CD4-positive, alpha-beta T cell treated with Interleukin-2 at 100 ng/mL for 4 hours (primary cell): ENCODE measurements at places on chromosomes 12 and 14.

DNA sequence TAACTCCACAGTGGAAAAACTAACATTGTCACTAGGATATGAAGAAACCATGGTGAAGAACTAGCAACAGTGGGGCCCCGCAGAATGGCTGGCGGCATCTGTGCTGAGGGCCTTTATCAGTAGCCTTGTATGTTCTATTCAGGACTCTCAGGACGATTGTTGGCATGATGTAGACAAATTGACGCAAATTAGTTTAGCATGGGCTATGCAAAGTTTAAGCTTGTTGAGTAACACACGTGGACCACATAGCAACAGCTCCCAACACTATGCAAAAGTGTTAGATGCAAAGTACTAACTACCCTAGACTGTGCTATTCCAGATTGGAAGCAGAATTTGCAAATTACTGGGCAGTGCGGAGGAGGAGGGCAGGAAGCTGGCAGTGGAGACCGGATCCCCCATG is 38.2 kb upstream of the TMEM263 start:
- DNase-seq, result no peak

DNA sequence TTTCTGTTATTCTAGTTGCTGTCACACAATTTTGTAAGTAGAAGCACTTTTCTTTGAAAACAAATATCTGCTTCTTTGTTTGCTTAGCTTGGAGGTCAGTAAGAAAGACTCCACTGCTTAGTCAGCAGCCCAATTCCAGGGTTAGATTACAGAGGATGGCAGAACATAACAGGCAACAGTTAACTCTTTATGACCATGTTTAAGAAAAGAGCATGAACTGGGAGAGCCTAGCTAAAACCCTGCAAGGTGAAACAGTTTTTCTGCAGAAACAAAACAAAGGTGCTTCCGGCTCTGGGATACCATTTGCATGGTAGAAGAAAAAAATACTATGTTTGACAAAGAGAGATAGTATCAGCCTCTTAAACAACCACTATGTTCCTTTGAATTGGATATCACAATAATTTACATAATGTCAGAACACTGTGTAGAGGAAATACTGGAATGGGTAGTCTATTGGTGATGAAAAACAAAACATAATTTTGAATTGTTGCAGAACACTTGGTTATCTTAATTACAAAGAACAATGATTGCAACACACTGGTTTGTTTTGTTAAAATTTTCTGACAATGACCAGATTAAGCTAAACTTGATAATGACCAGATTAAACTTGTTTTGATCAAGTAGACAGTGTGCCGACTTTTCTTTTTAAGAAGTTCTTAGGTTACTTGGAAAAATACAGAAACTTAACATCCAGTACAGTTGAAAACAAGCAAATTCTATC is 22.4 kb upstream of the PPM1H start:
- DNase-seq, result no peak

DNA sequence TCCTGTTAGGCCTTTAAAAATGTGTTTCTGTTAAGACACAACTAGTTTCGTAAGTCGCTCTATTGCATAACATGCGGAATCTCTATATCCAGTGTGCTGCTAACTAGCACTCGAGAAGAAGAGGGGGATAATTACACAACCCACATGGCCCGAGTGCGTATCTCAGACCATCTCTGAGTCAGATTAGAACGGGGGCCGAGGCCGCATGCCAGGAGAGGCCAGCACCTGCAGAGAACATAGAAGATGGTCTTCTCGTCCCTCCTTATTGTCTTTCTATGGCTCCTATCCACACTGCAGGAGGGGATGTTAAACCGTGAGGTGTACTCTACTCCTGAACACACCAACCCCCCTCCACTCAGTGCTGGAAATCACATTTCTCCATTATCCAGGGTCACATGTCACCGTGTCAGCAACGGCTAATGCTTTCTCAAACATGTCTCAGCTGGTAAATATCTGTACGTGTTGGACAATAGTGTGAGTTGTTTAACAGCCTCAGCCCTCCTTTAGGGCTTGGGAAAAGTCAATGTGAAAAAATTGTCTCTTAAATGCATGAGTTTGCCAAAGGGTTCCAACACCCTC is 56.3 kb downstream of the CCDC88C start:
- no peak for DNase-seq

DNA sequence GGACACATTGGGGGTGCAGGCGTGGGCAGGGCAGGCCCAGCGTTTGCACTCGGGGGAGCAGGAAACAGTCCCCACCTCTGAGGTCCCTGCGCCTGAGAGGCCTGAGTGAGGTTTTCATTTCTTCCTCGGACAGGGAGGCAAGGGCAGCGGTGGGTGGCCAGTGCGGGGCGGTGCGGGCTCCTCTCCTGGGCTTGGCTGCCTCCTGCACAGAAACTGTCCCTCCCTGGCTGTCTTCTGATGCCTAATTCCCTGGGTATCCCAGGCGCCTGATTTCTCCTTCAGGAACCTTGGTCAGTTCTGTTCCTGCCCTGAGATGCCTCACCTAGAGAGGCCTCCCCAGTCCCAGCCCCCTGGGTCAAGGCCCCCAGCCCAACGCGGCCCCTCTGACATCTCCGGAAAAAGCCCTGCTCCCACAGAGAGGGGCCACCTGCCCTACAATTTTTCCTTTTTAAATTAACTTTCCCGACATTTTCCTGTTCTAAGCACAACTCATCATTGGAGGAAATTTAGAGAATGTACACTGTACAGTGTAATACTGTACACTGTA is 260.3 kb downstream of the ADGRD1 start:
- DNase-seq, result no peak

DNA sequence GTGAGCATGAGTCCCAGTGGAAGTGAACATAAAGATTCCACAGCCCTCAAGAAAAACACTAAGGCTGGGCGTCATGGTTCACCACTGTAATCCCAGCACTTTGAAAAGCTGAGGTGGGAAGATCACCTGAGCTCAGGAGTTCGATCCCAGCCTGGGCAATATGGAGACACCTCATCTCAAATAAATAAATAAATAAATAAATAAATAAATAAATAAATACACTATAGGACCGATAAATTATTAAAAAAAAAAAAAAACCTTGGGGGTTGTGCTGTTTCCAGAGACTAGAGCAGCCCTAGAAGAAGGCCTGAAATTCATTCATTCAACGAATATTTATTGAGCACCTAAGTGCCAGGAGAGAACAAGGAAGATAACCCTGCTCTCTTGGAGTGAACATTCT is 1.5 kb upstream of the KANSL2 start:
- DNase-seq, result no peak

DNA sequence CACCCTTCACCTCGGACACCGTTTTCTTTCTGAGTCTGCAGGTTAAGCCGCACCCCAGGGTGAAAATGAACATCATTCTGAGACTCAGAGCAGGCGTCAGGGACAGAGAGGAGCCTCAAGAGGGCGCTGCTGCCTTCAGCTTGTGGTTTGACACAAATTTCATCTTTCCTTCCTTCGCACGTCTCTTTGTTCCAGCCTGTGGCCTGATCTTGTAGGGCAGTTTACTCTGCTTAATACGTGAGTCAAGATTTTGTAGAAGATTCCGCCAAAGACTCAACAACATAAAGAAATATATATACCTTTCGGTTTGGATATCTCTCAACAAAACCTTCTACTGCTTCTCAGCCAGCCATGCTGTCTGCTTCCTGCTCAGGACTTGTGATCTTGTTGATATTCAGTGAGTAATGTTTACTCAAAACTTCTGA is 329.3 kb upstream of the OR4E1 start:
- DNase-seq, result peak; percentile 71

GRCh38 chr12:49359671-49360070 is 7.6 kb upstream of the SPATS2 start:
- no peak for DNase-seq

GRCh38 chr14:66974397-66975025 is 214.7 kb upstream of the GARIN2 start:
- no peak for DNase-seq

- no peak for DNase-seq
Observed at GRCh38 chr14:81312289-81312876, 87.7 kb downstream of the STON2 start.

- DNase-seq, result no peak
Observed at GRCh38 chr14:105077649-105077995, 12.4 kb upstream of the GPR132 start.

- DNase-seq, result no peak
Observed at GRCh38 chr14:91493169-91493568, 16.9 kb downstream of the PPP4R3A start.
